ENCODE measurements at places on chromosomes 5 and 9. TPM values are rescaled to one million over a fixed set of nuclear protein-coding genes. Genes with fewer than 3 reads are reported as not detected.

DNA sequence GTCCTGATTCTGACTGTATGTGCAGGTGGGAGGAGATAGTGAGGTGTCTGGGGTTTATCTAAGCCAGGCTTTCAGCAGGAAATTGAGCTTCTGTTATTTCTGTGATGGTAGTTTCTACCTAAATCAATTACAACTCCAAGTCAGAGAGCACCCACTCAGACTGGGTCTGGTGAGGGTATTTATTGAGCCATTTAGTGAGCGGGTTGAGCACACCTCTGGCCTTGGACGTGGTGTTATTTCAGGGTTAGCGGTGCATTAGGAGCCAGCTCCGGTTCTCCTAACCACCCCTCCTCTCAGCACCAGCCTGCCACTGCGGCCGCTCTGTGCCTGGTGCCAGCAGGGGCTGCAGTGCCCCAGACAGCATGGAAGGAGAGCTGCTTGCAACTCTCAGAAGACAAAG, 238.9 kb downstream of the CACNA1B start:
- DNase-seq: no peak

PCDHA5 gene
- total RNA-seq: not detected

HCN1 gene
- total RNA-seq: not detected

AQP7 gene
- not detected for total RNA-seq

PPP3R2 gene
- total RNA-seq: not detected

CXCL14 gene
- total RNA-seq: not detected

CAAP1 gene
- total RNA-seq: 15.2 TPM

DND1 gene
- total RNA-seq: 1.1 TPM

All from natural killer cell (primary cell).